Left colon (tissue), 2 donors: ENCODE measurements at places on chromosomes 6 and 20. TPM values are rescaled to one million over a fixed set of nuclear protein-coding genes. Genes with fewer than 3 reads are reported as not detected.

Gene C20orf202
- total RNA-seq, result 0.59 TPM

GRCh38 chr6:138031417-138031816 is 75.8 kb downstream of the PERP start:
- DNase-seq, result no peak

DNA sequence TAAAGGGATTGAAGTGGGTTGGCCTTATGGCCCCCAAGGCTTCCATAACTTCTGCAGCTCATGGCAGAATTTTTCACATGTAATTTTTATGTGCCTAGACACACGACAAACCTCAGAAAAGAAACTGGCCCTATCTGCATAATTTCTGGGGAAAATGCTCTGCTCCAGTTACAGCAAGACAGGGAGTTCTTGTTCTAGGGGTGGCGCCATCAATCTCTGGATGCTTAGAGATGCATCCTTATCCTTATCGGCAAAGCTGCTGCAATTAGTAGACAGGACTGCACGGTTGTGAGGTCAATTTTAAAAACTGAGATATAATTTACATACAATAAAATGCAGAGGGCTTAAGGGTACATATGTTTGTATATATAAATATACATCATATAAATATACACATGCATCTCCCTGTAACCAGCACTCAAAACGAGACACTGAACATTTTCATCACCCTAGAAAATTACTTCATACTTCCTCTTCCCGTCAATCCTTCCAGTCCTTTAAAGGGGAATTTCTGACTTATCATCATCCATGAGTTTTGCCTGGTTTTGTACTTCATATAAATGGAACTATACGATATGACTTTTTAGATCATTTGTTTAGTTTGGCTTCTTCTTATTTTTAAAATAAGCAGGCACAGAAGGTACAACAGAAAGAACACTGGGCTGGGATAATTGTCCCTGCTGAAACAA is 10.2 kb downstream of the ELMO2 start:
- DNase-seq, result no peak

- DNase-seq, result no peak
Observed at GRCh38 chr20:40521962-40522361, 167.1 kb downstream of the MAFB start.

DNA sequence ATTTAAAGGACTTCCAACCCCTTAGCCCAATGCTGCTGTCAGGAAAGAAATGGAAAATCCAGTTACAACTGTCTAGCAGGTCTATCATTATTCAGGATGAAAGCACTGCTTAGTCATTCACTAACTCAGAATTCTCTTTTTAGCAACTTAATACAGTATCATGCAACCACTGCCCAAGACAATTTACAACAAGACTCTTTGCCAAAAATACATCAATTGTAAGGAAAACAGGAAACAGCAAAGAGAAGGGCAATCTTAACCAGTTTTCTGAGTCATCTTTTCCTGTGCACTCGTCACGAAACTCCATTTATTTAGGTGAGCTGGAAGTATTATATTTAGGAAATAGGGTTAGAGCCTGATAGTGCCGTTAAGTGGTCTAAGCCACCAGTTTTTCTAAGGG is 1197.7 kb upstream of the CITED2 start:
- no peak for DNase-seq
